Fibroblast of gingiva (primary cell): ENCODE measurements at places on chromosomes 7 and 10.

DNA sequence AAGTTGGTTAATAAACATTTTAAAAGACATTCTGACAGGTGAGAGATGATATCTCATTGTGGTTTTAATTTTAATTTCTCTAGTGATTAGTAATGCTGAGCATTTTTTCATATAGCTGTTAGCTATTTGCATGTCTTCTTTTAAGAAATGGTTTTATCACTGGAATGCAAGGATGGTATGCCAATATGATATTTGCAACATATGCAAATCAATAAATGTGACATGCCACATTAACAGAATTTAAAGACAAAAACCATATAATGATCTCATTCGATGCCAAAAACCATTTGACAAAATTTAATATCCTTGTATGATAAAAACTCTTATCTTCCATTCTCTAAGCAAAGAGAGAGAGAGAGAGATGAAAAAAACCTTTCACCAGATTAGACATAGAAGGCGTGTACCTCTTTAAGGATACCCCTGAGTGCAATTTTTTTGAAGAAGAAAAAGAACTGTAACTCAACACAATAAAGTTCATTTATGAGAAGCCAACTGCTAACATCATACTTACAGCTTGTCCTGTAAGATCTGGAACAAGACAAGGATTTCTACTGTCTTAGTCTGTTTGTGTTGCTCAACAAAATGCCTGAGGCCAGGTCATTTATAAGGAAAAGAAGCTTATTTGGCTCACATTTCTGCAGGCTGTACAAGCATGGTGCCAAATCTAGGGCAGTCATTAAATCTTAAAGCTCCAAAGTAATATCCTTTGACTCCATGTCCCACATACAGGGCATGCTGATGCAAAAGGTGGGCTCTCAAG is 39.7 kb upstream of the ZMYND11 start:
- no peak for DNase-seq

DNA sequence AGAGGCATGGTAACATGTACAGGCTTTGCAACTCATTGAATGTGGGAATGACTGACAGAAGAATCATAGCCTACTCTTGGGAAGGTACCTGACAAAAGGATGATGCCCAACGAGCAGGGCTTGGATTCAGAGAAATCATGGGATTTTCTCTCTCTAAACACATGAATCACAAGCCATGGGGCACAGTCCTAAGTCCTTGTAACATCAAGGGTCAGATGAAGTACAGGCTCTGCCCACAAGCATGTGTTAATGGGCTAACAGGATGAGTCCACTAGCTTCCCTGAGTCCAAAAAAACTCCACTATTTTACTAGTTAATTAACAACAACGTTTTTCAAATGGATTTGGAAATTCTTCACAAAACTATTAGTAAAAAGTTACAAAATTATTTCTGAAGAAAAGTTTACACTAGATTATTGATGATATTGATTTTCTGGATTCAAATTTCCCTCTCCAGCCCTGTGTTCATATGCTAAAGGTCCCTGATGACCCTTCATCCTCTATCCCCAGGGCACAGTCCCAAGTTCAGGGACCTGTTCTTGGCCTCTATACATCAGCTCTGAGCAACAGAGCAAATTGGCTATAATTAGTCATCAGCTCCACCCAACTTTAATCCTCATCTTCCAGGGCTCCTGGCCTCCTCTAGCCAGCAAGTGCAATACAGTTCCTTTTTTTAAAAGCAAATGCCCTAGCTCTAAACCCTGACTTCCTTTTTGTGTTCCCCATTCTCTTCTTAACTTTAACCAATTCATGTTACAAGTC is 99.8 kb downstream of the GSAP start:
- no peak for DNase-seq

- no peak for DNase-seq
Measured at GRCh38 chr7:69738396-69738951, 140.2 kb downstream of the AUTS2 start.

- DNase-seq, result peak; percentile 71
Measured at GRCh38 chr7:151793531-151793951, 83.4 kb downstream of the PRKAG2 start.

GRCh38 chr10:72567889-72568640 is 57.8 kb downstream of the MICU1 start:
- no peak for DNase-seq

- DNase-seq, result no peak
Measured at GRCh38 chr10:13448216-13448615, 80.6 kb downstream of the BEND7 start.

- no peak for DNase-seq
Measured at GRCh38 chr7:127525866-127526480, 59.4 kb downstream of the GCC1 start.

GRCh38 chr10:84331091-84331490 is 2.7 kb downstream of the CCSER2 start:
- no peak for DNase-seq

- no peak for DNase-seq
Measured at GRCh38 chr10:24418532-24418931, 209.6 kb downstream of the KIAA1217 start.

- no peak for DNase-seq
Measured at GRCh38 chr7:149706398-149706797, 67.0 kb downstream of the ZNF467 start.

GRCh38 chr7:114949231-114949630 is 27.3 kb downstream of the MDFIC start:
- DNase-seq, result no peak

- peak; percentile 26 for DNase-seq
Measured at GRCh38 chr10:71774916-71775702, 1.8 kb upstream of the VSIR start.

DNA sequence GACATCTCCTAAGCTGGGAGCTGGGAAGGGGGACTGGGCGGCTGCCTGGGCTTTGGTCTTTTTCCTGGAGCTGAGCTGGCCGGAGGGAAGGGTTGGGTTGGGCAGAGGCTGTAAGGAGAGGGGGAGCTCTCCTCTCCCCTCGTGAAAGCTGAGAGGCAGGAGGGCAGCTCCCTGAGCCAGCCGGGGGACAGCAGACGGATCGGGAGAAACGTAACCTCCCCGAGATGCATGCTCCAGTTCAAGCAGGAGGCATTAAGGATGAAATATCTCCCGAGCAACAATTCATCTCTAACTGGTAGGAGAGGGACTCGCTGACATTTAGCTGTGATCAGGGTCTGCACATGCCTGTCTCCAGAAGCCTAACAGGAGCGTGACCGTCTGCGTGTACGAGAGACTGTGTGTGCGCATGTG is 19.9 kb upstream of the LBX1 start:
- no peak for DNase-seq

DNA sequence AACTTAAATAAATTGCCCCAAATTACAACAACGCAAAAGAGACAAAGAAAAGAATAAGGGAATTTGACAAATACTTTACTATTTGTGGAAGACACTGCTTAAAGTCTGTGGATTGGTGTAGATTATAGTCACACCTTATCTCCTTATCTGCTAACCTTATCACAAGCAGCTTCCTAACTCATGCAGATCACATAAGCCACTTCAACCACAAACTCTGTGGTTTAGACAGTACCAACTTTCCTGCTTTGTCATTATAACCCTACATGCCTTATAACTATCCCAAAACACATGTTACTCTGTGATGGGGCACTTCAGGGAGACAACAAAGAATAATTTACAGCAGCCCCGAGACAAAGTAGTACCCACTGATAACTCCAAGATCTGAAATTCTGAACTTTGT is 41.5 kb upstream of the PPP3CB start:
- DNase-seq, result no peak

- DNase-seq, result no peak
Measured at GRCh38 chr7:82469207-82469606, 25.6 kb upstream of the CACNA2D1 start.

GRCh38 chr7:150323682-150324372 is 482 bp upstream of the ACTR3C start:
- DNase-seq, result no peak

GRCh38 chr7:39417642-39418041 is 148.6 kb upstream of the YAE1 start:
- DNase-seq, result no peak

- DNase-seq, result no peak
Measured at GRCh38 chr10:91803386-91804125, 5.3 kb downstream of the TNKS2 start.

DNA sequence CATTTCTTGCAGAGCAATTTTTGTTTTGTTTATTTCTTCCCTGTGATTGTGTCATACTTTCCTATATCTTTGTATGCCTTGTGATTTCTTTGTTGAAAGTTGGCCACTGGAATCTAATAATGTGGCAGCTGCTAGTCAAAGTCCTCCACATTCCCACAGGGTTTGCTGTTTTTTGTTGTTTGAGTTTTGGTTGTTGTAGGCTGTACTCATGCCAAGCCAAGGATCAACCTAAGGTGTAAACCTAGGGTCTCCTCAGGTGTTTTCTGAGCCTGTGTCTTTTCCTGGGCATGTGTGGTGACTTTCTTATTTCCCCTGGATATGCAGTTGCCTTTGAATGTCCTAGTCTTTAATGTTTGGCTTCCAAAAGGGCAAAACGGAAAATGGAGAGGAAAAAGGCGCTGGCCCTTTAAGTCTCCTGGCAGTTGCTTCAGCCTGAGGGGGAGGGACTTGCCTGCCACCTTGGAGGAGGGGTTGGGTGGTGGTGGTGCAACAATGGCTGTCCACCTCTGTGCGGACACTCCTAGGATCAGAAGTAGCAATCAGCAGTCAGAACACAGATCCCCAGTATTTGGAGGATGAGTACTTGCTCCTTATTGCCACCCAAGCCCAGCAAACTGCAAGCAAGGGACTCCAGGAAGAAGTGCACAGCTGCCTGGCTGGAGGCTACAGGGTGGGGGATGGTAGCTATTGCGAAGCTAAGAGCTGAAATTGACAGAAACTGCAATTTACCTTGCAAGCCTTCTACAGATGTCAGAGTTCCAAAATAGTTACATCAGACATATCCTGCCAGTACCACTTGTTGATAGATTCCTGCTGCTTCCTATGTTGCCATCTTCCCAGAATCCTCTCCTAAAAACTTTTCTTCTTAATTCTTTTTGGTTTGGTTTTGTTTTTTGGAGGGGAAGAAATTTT is 5.6 kb upstream of the ZNF518A start:
- peak; percentile 38 for DNase-seq

- DNase-seq, result no peak
Measured at GRCh38 chr10:5757766-5758517, 55.3 kb downstream of the GDI2 start.

- DNase-seq, result no peak
Measured at GRCh38 chr10:30977385-30977784, 54.3 kb downstream of the ZNF438 start.

GRCh38 chr7:48168159-48168558 is 3.1 kb upstream of the ABCA13 start:
- peak; percentile 6 for DNase-seq

DNA sequence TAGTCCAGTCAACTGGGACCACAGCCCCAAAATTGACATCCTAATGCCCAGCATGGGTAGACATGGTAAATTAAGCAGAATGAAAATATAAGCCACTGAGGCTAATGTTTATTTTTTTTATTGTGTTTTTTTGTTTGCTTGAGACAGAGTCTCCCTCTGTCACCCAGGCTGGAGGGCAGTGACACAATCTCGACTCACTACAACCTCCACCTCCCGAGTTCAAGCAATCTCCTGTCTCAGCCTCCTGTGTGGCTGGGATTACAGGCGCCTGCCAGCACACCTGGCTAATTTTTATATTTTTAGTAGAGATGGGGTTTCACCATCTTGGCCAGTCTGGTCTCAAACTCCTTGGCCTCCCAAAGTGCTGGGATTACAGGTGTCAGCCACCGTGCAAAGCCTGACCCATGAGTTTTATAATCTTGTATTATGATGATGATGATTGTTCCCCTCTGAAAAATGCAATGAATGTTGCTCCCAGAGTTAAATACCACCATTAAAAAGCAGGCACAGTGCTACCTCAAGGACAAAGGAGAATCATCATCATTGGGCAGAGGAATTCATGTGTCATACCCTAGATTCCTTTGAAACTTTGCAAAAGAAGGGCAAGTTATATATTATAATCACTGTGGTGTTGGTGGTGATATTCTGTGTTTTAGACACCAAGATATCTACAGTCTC is 228.0 kb downstream of the PARD3 start:
- DNase-seq, result no peak

GRCh38 chr10:12322583-12323131 is 26.7 kb upstream of the CAMK1D start:
- no peak for DNase-seq

GRCh38 chr10:17848646-17849045 is 39.5 kb downstream of the MRC1 start:
- DNase-seq, result no peak

DNA sequence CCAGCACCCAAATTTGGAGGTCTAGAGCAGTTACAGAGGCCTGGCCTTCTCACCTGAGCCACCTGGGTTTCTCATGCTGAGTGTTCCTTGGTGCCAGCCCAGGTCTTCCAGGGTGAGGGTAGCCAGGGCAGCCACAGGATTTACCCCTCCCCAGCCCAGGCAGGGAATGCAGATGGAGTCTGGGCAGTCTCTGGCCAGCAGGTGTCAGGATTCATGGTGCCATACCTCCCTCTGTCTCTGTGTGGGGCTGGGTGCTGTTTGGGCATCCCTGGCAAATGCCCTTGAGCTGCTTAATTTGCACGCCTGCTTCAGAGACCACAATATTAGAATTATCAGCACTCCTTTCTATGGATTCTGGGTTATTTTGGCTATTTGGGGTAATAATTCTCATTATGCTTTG is 246.7 kb downstream of the GFRA1 start:
- DNase-seq, result no peak

GRCh38 chr7:33556472-33556871 is 348.9 kb upstream of the BMPER start:
- DNase-seq, result no peak

DNA sequence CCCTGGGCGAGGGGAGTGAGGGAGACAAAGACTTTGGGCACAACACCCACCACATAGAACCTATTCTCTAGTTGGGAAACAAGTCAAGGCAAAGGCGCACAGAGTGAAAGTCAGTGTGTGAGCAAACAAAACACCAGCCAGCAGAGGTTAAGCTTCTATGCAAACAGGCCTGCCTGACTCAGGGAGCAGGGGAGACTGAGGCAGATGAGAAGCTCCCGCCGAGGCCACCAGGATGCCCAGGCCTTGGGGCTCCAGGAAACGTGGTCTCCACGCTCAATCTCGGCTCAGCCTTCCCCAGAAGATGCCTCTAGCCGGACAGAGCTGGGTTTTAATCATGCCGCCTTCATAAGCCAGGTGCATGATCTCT is 74.1 kb upstream of the KCNMA1 start:
- DNase-seq, result no peak

- DNase-seq, result no peak
Measured at GRCh38 chr10:107164992-107165391, 486 bp upstream of the SORCS1 start.

GRCh38 chr10:117249493-117250093 is 8.7 kb downstream of the SLC18A2 start:
- DNase-seq, result no peak

DNA sequence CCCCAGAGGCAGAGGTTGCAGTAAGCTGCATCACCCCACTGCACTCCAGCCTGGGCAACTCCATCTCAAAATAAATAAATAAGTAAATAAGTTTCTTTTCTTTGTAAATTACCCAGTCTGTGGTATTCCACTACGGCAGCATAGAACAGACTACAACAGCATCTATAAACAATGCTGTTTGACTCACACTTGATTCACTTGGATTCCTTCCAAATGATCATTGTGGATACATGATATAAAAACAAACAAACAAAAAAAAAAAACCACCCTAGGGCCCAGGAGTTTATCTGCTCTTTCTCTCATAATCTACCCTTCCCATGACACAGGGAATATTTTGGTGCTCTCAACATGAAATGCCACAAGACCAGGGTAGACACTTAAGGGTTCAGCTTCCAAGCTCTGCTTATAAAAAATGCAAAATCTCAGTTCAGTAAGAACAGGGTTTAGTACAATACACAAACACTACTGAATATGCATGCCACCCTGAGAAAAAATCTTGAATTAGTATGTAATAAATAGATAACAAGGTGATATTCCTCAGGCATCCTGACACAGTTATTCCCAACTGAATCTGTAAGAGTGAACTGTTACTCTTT is 200.9 kb downstream of the FAM107B start:
- peak; percentile 61 for DNase-seq
